ENCODE measurements at places on chromosomes 7 and 10. TPM values are rescaled to one million over a fixed set of nuclear protein-coding genes. Genes with fewer than 3 reads are reported as not detected.

DNA sequence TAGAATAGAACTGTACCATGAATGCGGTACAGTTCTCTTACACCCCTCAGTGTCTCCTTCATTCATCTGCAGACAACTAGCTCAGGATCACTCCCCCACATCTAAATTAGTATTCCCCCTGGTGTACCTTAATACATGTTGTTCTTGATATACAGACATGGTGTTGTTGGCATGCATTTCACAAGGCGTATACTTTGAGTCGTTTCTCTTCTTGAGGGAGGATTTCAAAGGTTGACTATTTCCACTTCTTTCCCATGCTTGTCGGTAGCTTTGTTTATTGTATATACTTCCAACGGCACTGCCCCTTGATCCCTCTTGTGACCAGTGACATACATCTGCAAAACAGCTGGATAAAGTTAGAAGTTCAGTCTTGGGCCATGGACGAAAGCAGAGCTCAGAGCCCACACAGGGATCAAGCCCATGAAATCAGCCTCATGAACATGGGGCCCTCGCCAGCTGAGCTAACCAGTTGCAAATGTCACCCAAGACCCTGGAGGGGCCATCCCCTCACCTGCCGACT is 8.6 kb downstream of the CPA4 start:
- DNase-seq = no peak

DNA sequence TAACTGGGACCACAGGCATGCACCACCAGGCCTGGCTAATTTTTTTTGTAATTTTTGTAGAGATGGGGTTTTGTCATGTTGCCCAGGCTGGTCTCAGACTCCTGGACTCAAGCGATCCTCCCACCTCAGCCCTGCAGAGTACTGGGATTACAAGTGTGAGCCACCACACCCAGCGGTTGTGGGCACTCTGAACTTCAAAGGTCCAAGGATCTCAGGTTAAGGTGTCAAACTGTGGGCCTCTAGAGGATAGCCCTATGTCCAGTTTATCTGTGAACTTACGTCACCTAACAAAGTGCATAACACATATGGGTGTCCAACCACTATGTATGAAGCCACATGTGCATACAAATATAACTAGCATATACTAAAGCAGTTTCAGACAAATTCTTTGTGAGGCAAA is 3.2 kb upstream of the IL2RA start:
- DNase-seq = no peak

GRCh38 chr7:101651112-101651511 is 22.0 kb upstream of the MYL10 start:
- no peak for DNase-seq

DNA sequence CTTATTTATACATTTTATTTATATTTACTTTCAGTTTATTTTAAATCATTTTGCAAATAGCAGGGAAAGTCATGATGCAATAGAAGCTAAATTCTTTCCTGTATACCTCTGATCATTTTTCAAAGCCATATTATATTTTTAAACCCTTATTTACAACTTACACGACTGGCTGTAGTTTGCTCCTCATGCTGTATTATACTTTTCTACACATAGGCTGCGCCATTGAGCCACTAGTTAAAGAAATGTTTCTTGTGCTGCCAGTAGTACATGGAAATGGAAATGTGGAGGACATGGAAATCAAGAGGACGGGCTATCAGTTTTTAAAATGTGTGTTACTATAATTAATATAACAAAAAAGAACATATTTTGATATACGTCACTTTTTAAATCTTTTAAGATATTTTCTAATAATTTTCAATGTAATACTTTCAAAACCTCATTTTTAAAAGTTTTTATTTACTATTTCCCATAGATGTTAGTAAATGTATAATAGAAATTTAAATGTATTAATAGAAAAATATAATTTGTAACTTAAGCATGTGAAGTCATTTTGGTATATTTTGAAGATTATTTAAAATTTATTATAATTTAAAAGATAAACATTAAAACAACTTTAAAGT is 118.5 kb downstream of the VTI1A start:
- DNase-seq = no peak

DNA sequence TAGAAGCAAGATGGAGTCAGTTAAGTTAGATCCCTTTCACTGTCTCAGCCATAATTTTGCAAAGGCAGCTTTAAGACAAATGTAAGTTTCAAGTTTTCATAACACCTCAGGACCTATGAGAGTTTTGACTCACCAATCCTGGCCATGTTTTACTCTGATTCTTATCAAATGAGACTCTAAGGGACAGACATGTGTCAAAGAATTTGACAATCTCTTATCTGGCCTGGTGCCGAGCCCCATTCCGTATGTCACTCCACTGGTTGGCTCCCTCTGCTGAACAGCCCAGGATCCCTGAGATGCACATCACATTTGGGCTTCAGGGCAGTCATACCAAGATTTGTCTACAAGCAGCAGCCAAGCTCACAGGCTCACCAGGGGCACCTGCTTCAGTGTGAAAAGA is 187.6 kb upstream of the STK17A start:
- no peak for DNase-seq

DNA sequence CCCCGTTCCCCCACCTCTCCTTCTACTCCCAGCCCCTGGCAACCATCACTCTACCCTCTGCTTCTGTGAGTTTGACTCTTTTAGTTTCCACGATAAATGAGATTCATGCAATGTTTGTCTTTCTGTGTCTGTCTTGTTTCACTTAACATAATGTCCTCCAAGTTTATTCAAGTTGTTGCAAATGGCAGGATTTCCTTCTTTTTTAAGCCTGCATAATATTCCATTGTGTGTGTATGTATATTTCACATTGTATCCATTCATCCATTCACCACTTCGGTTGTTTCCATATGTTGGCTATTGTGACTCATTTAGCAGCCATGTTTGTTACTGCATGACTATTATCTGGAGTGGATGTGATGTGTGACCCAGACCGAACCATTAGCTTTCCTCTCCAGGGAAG is 64.3 kb downstream of the VIM start:
- DNase-seq = no peak

DNA sequence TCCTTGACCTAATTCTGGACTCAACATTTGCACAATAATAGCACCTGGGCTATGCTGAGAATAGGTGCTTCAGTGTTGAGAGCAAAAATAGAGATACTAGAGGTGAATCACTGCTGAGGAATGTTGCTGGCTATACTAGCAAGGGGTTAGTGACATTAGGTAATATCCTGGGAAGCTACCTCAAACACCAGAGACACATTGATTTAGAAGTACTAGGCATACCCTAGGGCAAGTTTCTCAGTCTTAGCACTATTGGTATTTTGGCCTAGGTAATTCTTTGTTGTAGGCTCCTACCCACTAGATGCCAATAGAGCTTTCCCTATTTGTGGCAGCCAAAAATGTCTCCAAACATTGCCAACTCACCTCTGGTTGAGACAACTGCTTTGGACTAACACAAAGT is 484.0 kb upstream of the MBL2 start:
- DNase-seq = no peak

DNA sequence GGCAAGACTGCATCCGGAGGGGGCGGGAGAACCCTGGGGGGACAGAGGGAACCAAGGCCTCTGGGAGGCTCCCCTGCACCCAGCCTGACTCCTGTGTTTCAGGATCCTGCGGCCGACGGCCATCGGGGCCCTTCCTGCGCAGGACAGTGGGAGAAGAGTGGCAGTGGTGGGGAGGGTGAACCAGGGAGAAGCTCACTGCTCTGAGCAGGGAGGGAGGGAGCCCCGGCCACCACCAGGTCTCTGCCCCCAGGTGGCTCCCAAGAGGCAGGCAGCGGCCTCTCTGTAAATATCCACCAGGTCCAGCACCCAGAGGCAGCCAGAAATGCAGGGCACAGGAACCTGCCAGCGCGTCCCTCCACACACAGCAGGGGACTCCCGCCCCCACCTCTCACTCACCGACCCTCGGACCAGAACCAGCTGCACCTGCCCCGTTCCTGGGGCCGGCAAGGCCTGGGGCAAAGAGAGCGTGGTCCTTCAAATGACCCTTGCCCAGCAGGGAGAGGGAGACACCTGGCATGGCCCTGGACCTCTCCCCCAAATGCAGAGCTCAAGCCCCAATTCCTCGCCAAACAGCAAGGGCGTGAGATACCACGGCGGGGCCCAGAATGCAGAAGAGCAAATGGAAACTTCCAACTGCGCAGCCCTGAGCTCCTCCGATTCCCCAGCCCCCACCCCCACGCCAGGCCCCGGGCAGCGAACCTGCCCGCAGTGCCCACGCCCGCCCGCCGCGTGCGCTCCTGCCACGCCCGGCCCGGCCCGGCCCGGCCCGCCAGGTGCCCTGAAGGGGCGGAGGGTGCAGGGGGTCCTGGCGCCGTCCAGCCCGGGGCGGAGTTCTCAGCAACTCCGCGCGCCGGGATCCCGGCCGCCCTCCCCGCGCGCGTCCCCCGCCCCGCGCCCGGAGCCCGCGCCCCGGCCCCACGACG is 805 bp downstream of the RASGEF1A start:
- DNase-seq = peak; percentile 19

DNA sequence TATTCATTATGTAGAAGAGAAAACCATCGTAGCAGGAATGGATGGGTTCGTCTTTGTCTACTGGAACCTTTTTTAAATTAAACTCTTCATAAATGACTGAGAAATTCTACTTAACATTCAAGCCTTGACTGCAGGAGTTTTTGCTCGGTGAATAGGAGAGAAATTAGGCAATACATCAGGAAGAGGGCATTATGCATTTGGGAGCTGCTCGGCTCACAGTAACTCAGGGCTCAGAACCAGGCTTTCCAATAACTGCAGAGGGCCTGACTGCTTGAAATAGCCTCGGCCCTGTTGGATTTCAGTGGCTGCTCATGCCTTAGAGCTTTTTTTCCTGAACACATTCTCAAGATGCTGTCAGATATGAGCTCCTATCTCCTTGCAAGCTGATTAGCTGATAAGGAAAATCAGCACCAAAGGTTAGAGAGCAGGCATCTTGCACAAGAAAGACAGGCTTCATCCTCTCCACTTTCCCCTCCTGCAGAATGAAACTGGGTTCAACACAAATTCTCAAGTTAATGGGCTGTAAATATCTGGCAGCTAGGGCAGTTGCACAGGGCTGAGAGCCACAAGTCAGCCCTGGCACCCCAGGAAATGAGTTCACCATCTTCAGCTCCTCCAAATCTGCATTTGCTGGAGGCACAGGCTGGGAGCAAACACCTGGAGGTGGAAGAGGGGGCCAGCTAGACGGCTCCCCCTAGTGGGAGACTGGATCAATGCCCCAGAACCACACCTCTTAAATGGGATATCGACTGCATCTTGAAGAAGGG is 24.3 kb downstream of the TECTB start:
- no peak for DNase-seq

GRCh38 chr7:119175911-119176627 is 951.6 kb downstream of the ANKRD7 start:
- DNase-seq = no peak

GRCh38 chr7:159212226-159212625 is 67.6 kb upstream of the VIPR2 start:
- no peak for DNase-seq

GRCh38 chr7:112410092-112410491 is 40.2 kb upstream of the IFRD1 start:
- DNase-seq = no peak

DNA sequence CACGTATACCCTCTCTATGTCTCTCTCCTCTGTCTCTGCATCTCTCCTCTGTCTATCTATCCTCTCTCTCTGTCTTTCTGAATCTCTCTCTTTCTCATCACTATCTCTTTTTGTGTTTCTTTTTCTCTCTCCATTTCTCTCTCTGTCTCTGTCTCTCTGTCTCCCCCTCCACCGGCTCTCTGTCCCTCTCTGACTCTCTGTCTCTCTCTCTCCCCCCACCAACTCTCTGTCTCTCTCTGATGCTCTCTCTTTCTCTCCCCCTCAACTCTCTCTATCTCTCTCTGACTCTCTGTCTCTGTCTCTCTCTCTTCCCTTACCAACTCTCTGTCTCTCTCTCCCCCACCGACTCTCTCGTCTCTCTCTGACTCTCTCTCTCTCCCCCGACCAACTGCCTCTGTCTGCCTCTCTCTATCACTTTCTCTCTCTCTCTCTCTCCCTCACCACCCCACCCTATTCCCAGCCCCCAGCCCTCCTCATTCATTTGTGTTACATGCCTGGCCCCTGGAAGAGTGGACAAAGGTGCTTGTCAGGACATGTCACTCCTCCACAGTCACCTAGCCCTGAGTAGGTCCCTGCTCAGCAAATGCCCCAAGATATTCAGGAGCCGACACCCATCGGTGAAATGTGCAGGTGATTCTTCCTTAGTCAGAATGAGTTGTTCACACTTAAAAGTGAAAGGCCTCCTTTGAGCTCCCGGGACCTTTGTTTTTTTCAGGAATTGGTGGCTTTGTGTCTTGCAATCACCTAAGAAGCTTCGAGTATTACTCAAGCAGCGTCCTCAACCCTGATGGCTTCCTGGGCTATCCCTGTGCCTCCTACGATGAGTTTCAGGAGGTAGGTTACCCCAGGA is 13.6 kb downstream of the PNLIPRP2 start:
- no peak for DNase-seq

DNA sequence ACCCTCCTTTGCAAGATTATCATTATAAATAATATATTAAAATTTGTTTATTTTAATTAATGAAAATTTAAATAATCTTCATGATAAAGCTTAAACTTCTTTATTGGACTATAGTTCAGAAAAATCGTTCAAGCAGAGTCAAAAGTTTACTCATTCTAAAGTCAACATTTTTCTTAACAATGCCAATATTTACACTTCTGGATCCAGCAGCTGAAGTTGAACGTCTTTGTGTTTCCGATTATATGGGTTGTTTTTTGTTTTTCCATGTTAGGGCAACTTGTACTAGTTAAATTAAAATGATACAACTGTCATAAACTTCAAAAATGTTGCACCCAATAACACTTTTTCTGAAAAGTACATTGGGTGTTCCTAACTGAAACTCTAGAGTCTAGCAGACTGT is 43.8 kb downstream of the GRB10 start:
- no peak for DNase-seq

DNA sequence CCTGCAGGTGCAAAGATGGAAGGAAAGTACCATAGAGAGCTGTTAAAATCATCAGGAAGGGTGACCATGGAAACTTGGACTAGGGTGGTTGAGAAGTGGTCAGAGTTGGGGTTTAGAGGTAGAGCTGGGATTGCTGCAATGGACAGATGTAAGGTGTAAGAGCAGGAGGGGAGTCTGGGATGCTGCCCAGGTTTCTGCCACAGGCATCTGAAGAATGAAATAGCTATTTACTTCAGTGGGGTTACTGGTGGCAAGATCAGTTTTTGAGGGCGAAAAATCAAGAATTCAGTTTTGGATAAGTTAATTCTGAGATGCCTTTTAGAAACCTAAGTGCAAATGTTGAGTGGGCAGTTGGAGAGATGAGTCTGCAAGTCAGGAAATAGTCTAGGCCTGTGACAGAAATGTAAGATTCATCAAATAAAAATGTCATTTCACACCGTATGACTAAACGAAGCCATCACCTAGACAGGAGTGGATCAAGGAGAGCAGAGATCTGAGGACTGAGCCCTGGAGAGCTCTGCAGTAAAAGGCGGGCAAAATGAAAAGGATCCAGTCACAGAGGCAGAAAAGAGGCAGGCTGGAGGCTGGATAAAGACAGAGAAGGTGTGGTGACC is 22.7 kb upstream of the TOMM7 start:
- DNase-seq = no peak

- no peak for DNase-seq
These were observed 73.4 kb upstream of the CUX1 start for GRCh38 chr7:101743995-101744360.

MPP7 gene
- total RNA-seq = 10.7 TPM

PNLIP gene
- 1.1 TPM for total RNA-seq

CCL24 gene
- not detected for total RNA-seq
